ENCODE measurements at places on chromosomes 2 and 18.
A peak's percentile ranks its signal among the peaks of the same experiment; 100 is the strongest.

- DNase-seq: peak; percentile 28
Measured at GRCh38 chr2:64488050-64488974, 34.4 kb downstream of the LGALSL start.

GRCh38 chr2:3519255-3520205 lies at the start of gene ADI1:
Gene ADI1, minus strand, starts transcription at chr2:3519531. Its CDS starts 44 bp downstream, at chr2:3519487.
- no peak for DNase-seq

GRCh38 chr18:30489890-30490643 lies 552.5 kb downstream of the DSC3 start:
- DNase-seq: no peak

DNA sequence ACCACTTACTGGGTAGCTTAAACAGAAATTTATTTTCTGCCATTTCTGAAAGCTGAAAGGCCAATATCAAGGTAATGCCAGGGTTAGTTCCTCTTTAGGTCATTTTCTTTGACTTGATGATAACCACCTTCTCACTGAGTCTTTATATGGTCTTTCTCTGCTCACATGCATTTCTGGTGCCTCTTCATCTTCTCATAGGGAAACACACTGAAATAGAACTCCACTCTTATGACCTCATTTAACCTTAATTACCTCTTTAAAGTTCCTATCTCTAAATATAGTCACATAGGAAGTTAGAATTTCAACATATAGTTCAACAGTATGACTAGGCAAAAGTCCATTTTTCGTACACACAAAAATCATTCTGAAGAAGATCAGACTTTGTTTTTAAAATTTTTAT lies 616.8 kb upstream of the VRK2 start:
- no peak for DNase-seq

DNA sequence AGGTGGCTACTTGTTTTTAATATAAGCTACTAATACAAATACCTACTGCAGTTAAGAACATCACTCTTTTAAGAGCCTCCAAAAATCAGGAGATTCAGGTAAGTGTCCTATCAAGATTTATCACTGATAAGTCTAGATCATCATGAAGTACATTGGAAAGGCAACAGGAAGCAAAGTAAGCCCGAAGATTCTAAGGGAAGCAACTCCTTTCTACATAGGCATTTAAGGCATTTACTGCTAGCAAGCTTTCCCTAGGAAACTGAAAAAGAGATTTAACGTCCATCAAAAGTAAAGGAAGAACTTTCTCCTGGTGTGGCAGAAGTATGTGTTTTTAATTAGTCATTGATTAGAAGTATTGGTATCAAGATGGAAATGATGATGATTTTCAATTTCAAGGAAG lies 3.7 kb downstream of the STK17B start:
- DNase-seq: no peak

DNA sequence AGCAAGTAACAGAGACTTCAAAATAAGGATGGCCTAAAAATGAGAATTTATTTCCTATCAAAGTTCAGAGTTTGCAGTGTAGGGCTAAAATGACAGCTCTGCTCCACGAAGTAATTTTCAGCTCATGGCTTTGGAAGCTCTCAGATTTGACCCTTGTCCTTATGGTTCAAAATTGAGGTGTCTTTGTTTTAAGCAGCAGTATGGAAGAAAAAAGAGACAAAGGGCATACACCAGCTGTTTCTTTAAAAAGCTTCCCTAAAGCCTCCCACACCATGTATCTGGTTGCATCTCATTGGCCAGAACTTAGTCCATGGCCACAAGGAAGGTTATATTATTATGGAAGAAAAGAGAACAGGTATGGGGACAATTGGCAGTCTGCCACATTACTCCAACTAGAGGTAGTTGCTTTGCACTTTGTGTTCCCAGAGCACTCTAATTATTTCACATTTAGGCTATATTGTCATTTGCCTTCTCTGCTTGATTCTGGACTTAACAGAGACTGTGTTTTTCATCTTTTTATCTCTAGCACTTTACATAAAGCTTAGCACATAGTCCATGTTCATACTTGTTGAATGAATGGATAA lies 180.4 kb downstream of the MCFD2 start:
- DNase-seq: no peak

DNA sequence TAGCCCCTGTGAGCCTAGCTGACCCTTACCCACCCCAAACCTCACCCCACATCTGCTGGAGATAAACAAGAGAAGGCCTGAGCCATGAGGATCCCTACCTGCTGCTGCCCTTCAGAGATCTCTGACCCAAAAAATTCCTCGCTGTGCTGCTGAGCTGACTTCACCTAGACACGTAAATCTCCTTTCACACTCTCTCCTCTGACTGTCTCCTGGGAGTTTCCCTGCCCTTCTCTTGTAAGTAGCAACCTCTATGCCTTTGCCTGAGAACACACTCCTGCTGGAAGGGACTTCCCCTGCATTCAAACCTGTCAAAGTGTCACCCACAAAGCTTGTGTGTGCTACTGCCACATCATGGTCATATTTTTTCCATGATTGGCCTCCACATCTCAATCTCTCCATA lies 134.2 kb upstream of the NOL4 start:
- DNase-seq: no peak
